ENCODE measurements at places on chromosomes 4 and X.

DNA sequence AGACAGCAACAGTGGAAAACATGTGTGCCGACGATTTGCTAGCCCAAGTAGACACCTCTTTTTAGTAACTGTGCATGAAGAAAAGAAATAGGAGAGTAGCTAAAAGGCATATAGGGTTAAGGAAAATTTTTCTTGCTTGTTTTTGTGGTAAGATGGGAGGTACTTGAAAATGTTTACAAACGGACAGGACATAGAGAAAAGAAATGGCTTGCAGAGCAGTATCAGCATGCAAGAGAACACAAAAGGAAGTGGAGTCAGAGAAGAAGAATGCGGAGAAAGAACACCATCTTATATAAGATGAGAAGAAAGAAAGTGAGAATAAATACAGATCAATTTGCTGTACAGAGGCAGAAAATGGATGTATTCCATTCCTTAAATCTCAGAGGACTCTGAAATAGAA, 263.7 kb upstream of the ETNPPL start:
- DNase-seq: no peak

DNA sequence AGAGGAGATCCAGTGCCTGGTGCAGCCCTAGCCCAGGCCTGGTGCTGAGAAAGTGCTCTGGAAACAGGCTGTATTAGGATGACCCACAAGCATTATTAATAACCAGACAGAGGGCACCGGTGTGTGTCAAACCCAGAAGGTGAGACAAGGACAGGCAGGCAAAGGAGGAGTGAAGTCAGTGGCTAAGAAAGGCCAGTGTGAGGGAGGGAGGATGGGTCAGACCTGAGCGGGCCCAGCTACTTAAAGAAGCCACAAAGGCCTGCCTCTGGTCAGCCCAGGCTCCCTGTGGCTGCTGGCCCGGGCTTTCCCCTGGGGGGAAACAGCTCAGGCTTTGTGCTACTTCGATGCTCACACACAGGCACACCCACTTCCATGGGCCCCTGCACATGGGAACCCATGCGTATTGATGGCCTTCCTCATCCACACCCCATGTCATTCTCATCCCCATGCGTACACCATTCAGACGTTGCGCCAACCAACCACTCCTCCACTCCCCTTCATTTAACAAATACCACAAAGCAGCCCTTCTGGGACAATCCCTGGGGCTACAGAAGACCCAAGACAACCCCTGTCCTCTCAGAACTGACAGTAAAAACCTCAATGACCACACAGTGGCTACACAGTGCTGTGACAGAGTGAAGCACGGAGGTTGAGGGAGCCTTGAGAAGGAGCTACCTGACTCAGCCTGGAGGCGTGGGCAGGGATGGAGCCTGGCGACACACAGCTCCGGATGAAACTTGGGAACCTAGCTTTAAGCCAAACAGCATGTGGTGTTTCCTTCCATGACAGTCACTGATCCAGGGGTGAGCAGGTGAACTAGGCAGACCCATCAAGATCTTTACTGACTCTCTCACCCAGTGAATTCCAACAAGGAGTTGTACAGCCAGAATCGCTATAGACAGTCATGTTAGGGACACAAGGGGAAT, 24.9 kb upstream of the MTM1 start:
- DNase-seq: no peak

DNA sequence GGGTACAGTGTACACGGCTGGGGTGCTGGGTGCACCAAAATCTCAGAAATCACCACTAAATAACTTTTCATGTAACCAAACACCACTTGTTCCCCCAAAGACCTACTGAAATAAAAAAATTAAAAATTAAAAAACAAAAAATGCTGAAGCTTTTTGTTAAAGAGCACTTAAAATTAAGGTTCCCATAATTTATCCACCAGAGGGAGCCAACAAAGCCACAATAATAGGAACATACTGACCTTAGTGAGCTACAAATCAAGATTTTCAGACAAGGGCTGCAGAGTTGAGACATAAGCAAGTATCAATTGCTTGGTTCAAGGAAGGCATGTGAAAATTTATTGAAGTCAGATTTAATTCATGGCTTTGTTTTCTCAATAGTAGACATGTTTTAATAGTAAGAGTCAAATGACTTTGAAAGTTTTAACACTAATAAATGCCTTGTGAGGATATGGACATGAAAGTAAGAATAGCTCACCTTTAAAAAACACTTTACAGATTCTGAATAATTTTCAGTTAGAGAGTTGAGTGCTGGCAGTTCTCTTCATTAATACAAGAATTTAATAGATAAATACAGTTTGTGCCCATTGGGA, 43.0 kb upstream of the SCOC start:
- DNase-seq: no peak

- no peak for DNase-seq
These were observed 59.8 kb upstream of the GPM6A start for GRCh38 chr4:175871774-175872405.

DNA sequence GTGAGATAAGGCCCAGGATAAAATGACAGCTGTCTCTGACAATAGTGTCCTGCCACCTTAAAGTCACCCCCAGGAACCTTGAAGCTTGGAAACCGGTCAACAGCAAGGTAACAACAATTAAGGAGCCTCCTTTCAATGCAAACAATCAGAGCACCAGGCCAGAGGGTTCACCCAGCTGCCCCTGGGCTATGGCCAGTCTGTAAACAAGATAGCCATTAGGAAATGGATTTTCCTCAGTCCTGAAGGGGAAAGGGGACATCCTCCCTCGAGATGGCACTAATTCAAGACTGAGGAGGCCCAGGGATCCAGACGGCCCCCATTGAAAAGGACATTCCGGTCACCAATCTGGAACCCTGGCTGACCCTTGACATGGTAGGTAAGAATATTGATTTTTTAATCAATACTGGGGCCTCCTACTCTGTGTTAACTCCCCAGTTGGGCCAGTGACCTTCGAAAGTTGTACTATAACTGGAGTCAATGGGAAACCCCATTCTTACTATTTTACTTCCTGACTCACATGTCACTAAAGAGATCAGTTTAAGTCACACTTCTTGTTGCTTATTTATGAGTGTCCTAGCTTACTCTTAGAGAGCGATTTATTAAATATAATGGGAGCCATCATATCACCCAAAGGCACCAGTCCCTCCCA, 61.7 kb upstream of the CT45A1 start:
- DNase-seq: no peak

GRCh38 chrX:141879616-141880015, 24.1 kb upstream of the MAGEC1 start:
- no peak for DNase-seq

DNA sequence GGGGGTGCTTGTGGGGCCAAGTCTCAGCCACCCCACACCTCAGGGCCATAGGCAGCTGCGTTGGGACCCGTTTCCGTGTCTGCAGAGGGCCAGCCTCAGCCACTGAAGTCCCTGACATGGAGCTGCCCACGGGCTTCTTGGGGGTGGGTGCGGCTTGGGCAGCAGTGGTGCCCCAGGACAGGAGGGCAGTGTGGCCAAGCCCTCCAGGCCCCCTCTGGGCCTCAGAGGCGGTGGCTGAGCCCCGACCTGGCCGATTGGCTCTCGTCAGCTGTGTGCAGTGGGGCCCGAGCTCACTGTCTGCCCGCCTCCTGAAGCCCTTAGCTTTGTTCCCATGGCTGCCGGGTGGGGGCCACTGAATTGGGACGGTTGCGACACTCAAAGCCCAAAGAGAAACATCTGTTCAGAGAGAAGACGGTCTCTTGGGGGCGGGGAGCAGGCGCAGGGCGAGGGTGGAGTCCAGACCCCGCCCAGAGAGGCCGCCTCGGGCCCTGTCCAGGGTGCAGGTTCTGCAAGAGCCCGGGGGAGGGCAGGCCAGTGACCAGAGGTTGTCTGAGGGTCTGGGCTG, 9.1 kb downstream of the FGFR3 start:
- no peak for DNase-seq

DNA sequence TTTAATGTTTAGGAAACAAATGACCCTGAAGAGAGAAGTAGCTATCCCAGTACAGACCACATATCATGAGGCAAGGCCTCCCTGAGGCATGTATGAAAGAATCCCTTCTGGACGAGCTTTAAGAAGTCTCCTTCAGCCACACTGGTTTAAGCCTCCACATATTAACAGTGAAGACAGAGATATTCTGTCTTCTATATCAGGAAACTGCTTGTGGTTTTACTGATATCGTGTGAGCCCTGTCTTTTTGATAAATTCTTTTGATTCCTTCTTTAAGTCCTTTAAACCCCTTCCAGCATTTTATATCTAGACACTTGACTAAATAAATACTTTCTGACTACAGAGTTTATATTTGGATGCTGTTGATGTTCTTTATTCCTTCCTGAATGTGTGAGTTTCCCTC, 45.9 kb upstream of the GPC4 start:
- no peak for DNase-seq

DNA sequence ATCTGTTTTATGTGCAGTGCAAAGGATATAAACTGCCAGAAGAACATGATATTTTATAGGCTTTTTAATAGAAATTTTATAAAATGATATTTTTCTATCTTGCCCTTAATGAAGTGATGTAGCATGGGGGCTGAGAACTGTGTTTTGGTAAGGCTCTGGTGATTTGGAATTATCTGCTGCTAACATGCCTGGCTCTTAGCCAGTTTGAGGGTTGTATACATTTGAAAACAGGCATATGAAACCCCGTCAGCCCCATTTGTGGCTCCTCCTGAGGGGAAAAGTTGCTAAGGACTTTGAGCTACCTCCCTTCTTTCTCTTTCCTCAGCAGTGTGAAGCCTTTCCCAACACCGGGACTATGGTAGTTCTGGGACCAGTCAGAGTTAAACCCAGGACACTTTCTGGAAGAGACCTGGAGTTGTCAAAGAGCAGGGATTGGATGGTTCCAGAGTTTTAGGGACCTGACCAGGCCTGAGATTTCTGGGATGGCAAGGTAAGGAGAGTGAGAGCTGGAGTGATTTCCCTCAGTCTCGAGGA, 4.7 kb downstream of the SFRP2 start:
- no peak for DNase-seq

DNA sequence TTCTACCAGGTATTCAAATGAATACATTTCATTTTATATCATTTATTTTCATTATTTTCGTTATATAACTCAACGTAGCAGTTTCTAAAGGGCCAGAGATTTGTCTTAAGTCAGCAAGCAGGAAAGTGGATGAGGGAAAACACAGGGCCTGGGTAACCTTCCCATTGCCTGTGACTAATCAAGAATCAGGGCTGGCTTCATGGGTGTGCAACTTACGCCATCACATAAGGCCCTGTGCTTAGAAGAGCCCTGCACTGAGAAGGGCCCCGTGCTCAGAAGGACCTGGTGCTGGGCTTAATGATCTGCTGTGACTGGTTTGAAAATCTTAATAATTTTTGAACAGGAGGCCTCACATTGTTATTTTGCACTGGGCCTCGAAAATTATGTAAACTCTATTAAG, 65.4 kb upstream of the FAM9C start:
- DNase-seq: no peak

DNA sequence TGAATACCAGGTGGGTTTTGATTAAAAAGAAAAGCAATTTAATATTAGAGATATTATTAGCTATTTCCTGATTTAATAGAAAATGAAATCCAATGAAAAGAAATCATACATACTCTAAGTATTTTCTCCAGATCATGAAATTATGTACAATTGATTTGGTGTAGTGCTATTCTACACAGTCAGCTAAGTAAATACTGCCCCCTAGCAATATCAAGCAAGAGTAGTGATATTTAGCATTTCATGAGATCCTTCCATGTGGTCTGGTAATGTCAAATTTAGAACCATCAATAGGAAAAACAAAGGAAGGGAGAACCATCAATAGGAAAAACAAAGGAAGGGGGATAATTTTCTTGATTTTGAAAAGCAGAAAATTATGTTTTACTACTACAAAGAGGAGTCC, 114.6 kb downstream of the TBCK start:
- DNase-seq: peak; percentile 34

DNA sequence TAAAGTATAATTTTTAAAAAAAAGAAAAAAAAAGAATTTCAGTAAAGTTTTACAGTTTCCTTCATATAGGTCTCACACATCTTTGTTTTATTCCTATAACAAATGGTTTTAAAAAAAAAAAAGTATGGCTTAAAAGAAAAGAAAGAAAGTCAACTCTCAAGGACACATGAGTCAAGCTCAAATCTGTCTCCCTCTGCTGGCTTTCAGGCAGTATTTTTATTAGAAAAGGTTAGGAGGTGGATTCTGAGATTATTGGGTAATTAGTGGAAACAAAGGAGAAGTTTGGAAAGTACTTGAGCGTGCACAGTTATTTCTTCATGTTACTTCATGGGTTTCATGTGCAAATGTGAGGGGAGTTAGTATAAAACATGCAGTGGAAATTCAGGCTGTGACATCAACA, 36.6 kb upstream of the BTC start:
- no peak for DNase-seq

GRCh38 chr4:107467461-107467860, 252.6 kb downstream of the PAPSS1 start:
- no peak for DNase-seq

DNA sequence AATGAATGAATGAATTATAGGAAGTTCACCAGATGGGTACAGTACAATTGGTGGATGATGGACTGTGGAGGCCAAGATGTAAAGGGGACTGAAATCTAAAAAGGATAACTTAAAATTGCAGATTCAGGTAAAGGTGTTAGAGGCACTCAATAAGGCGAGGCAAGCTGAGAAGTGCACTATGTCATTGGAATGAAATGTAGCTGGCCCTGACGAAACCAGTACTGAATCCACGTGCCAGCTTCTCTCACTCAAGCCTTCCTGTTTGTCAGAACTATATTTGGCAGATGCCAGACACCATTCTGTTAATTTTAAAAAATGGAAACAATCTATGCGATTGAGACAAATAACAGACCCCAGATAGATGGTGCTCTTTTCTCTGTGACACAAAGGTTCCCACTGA, 1039.1 kb upstream of the TENM3 start:
- DNase-seq: no peak

DNA sequence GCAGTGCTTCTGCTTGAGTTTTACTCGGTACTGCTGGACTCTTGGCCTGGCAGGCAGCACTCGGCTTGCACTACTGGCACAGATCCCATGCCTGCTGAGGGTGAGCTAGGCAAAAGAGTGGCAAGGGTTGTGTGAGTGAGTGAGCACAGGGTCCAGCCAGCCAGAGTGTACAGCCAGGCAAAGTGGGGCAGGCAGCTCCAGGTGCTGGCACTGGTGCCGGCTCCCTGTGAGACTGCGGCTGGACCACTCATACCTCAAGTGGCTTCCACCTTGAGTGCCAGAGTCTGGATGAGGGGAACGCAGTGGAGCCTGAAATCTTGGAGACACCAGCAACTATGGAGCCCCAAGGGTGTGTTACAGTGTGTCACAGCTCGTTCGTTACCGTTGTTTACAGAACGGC, 1451.9 kb upstream of the AGA start:
- no peak for DNase-seq

- DNase-seq: no peak
These were observed 15.6 kb upstream of the MAD2L1 start for GRCh38 chr4:120082251-120082650.

DNA sequence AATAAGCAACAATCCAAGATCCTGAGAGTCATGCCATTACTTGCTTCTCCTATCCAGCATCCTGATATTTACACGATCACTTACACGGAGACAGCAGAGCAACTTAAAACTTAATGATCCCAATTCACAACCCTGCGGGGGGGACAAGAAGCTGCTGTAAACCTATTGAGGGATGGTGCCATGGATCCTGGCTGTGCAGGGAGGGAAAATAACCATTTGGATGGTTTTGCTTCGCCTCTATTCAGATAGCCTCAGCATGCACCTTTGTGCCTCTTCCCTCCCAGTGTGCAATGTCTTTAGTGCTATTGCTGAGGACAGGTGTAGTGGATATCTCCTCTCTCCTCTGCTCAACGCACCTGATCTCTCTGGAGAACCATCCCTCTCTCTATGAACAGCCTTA, 89.7 kb upstream of the PPARGC1A start:
- DNase-seq: no peak

All from COR-L47 (cell line).